ENCODE measurements at places on chromosomes 7 and 10. TPM values are rescaled to one million over a fixed set of nuclear protein-coding genes. Genes with fewer than 3 reads are reported as not detected.

DNA sequence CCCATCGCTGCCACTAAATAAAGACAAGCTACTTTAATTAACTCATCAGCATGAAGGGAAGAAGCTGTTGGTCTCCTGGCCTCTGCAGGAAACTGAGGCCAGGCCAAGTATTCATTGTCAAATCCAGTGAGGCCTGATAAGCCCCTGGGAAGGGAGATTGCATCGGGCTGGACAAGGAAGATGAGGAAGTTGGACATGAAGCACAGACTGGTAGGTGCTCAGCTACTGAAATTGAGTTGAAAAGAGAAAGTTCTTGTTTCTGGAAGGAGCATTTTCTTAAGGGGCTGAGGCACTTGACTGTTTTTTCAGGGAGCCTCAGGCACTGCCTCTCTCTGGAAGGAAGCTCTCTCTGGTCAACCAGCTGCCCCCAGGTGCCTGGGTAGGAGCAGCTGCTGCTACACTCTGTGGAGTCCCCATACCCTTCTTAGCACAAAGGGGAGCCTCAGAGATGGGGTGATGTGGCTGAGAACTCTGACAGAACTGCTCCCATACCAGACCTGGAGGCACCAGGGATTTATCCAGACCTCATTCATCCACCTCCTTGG lies 90.3 kb upstream of the IKZF1 start:
- H3K27me3 ChIP-seq = no peaks in the 10 kb centered on the region
- no peak overlapping the region for H3K27ac ChIP-seq
- H3K4me1 ChIP-seq = no peaks in the 10 kb centered on the region
- H3K4me3 ChIP-seq = no peak overlapping the region
- H3K36me3 ChIP-seq = no peaks in the 10 kb centered on the region

- no peak for DNase-seq
- no peaks in the 10 kb centered on the region for H3K4me1 ChIP-seq
- H3K36me3 ChIP-seq = no peaks in the 10 kb centered on the region
- no peak overlapping the region for H3K27ac ChIP-seq
- no peak overlapping the region for H3K4me3 ChIP-seq
Observed at GRCh38 chr7:91653286-91653685, 227.2 kb downstream of the MTERF1 start.

DNA sequence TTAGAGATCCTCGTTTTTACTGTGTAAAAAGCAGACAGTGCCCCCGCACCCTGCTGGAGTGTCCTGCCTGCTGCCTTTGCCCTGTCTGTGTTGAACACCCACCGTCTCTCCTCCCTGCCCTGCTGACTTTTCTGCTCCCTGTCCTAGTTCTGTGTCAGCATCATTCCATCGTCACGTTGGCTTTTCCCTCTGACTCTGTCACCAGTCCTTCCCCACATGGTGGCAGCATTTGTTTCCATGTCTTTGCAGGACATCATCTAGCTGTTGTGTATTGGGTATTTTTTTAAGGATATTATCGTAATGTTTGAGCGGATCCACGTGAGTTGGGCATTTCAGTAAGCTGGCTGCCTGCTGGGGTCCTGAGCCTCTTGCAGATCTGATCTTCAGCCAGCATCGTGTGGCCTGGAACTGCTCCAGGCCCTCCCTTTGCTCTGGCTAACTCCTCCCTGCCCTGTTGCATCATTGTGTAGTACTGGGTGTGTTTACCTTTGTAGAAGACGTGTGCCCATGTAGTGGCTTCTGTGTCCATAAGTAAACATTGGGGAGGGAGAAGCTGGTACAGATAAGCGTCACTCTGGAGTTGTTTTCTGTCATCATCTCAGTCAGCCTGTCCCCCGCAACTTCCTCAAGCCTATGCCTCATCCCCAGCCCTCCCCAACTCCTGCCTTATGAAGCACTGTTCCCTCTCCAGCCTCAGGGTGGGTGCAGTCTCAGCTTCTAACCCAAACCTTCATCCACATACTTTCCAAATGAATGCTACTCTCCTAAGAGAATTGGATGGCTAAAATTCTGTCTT lies 44.3 kb downstream of the TRRAP start:
- H3K27me3 ChIP-seq = no peaks in the 10 kb centered on the region
- H3K36me3 ChIP-seq = peaks cover 31% of the 10 kb centered on the region
- H3K27ac ChIP-seq = no peak overlapping the region
- DNase-seq = peak; percentile 22
- H3K4me3 ChIP-seq = no peak overlapping the region
- no peaks in the 10 kb centered on the region for H3K4me1 ChIP-seq

DNA sequence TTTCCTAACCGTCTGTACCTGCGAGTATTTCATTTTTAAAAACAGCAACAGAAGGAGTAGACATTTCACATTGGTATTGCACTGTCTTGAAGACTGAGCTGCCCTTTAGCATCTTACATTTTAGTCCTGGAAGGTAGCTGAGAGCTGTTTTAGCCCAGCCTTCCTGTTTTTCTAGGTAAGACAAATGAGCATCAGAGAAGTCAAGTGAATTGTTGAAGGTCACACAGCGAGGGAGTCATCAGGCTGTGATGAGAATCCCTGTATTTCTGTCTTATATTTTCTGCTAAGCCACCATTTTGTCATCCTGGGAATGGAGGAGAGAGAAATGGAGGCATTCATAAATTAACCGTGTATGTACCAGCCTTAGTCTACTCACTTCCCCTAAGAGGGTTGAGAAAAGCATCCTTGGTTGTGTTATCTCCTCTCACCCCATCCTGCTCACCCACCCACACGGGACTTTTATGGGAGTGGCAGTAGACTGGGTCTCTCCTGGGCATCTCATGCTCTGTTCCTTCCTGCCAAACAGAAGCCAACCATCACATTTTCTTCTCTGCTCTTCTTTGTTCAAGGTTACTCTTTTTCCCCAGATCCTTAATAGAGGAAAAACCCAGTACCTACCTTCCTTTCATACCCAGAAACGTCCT lies 8.5 kb downstream of the RBM20 start:
- no peaks in the 10 kb centered on the region for H3K36me3 ChIP-seq
- no peaks in the 10 kb centered on the region for H3K27me3 ChIP-seq
- H3K27ac ChIP-seq = no peak overlapping the region
- no peak for DNase-seq
- no peaks in the 10 kb centered on the region for H3K4me1 ChIP-seq

DNA sequence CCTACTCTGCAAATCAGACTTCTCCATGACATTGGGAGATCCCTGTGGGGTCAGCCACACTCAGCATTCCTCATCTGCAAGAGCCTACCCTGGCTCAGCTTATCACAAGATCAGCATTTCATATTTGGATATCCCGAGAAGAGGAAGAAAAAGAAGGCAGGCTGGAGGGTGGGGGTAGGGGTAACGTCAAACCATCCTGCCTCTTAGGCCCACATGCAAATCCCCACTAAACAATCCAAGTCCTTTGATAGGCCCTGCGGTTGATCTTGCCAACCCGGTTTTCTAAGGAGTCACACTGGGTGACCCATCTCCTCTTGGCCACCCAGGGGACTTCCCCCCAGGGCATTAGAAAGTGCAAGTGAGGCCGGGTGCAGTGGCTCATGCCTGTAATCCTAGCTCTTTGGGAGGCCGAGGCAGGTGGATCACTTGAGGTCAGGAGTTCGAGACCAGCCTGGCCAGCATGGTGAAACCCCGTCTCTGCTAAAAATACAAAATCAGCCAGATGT lies 128.0 kb upstream of the CALN1 start:
- H3K4me1 ChIP-seq = no peaks in the 10 kb centered on the region
- no peaks in the 10 kb centered on the region for H3K36me3 ChIP-seq
- DNase-seq = no peak
- H3K27me3 ChIP-seq = no peaks in the 10 kb centered on the region

- H3K4me1 ChIP-seq = no peaks in the 10 kb centered on the region
- no peak overlapping the region for H3K4me3 ChIP-seq
- no peaks in the 10 kb centered on the region for H3K36me3 ChIP-seq
- H3K27ac ChIP-seq = no peak overlapping the region
- H3K27me3 ChIP-seq = no peaks in the 10 kb centered on the region
Observed at GRCh38 chr7:148060724-148061123, 529.8 kb upstream of the C7orf33 start.

DNA sequence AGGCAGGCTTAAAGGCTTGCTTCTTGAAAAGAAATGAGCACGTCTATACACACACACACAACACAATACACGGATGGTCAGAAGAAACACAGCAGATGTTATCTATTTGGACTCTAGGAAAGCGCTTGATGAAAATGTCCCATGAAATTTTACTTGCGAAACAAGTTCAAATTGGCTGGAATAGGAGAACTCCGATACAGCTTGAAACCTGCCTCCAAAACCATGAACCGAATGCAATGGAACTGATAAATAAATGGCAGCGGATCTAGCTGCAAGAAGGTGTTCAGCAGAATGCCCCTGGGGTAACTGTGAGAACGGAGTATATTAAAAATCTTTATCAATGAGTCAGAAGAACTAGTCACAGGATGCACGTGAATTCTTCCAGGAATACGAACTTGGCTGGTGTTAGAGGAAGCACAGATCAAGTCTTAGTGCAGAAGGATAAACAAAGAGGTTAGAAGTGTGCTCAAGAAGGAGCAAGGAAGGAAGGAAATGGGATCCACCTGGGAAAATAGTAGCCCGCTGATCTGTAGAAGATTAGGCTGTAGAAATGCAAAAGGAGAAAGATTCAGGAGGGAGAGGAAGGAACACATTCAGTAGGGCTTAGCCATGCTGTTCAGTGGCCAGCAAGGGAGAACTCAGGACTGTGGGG lies 142.0 kb upstream of the PRKCQ start:
- no peak overlapping the region for H3K27ac ChIP-seq
- peaks cover 8% of the 10 kb centered on the region for H3K27me3 ChIP-seq
- no peak for DNase-seq
- no peak overlapping the region for H3K4me3 ChIP-seq

DNA sequence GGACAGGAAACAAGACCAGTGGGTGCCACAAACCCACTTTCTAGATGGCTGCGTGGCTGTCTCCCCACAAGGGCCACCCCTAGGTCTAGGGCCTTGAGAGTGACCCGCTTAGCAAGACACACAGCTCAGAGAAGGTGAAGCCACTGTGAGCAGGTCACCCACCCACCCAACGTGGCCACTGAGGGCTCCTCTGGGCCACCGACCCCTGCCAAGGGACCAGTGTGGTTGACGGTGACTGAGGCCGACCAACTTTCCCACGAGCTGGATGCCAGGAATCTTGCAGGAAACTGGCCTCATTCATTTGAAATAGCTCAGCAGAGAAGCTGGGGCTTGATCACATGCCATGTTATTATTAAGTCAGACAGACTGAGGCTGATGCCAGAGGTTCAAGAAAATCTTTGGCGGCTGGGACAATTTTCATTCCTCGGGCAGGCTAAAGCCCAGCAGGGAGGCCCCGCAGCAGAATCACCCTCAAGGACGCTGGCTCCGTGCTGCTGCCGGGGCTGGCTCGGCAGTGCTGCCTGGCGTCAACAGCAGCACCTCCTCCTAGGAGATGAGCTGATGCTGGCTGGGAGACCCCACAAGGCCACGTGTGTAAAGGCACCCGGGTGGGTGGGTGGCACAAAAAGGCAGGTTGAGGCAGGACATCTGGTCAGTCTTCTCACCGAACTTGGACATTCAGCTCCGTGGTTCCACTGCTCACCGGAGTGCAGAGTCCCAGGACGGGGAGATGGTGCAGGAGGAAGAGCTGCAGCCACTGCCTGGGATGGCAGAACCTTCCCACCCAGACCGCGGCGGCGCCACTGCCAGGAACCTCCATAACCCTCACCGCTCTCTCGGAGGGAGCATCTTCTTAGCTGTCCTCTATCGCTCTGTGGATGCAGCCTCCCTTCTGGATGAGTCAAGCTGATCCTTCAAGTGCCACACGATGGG lies 57.8 kb downstream of the ZRANB1 start:
- H3K36me3 ChIP-seq = peaks cover 7% of the 10 kb centered on the region
- peak; percentile 64 for DNase-seq
- peak overlapping the region; percentile 52 for H3K27ac ChIP-seq
- no peaks in the 10 kb centered on the region for H3K27me3 ChIP-seq
- peaks cover 34% of the 10 kb centered on the region for H3K4me1 ChIP-seq

DNA sequence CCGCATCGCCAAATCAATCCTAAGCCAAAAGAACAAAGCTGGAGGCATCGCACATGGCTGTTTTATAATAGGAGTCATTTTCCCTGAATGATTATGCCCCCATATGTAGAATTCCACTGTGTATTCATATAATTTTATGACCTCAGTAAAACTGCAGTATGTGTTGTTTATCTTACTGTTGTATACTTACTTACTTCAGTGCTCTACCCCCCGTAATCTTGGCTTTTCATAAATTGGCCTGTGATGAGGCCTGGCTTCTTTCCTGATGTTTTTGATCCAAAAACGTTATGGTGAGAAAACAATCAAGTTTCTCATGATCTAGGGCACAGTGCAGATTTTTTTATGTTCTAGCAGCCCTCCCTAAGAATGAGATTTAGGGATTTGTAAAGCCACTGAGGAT lies 306.4 kb upstream of the FZD1 start:
- no peak overlapping the region for H3K27ac ChIP-seq
- DNase-seq = no peak

GRCh38 chr10:78160591-78160990 lies 126.9 kb downstream of the RPS24 start:
- no peaks in the 10 kb centered on the region for H3K4me1 ChIP-seq
- H3K27ac ChIP-seq = no peak overlapping the region
- no peaks in the 10 kb centered on the region for H3K27me3 ChIP-seq

- no peak for DNase-seq
- no peak overlapping the region for H3K4me3 ChIP-seq
- H3K36me3 ChIP-seq = peaks cover 13% of the 10 kb centered on the region
- H3K27me3 ChIP-seq = no peaks in the 10 kb centered on the region
Observed at GRCh38 chr7:67309764-67310549, 313.3 kb downstream of the TYW1 start.

DNA sequence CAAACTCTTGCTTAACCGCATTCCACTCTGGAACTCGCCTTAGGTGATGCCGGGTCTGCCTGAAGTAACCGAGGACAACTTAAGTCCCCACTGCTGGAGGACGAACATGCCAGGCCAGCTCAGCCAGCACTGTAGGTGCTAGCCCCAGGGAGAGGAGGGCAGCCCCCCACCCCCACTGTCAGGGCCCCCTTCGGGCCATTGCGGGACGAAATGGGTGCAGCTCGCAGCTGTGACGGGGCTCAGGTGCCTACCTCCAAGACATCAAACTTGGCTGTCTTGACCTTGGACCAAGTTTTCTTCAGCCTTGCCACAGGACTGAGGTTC lies 60.4 kb downstream of the CSGALNACT2 start:
- H3K4me1 ChIP-seq = peaks cover 11% of the 10 kb centered on the region
- no peak for DNase-seq
- H3K36me3 ChIP-seq = no peaks in the 10 kb centered on the region
- H3K27ac ChIP-seq = no peak overlapping the region

DNA sequence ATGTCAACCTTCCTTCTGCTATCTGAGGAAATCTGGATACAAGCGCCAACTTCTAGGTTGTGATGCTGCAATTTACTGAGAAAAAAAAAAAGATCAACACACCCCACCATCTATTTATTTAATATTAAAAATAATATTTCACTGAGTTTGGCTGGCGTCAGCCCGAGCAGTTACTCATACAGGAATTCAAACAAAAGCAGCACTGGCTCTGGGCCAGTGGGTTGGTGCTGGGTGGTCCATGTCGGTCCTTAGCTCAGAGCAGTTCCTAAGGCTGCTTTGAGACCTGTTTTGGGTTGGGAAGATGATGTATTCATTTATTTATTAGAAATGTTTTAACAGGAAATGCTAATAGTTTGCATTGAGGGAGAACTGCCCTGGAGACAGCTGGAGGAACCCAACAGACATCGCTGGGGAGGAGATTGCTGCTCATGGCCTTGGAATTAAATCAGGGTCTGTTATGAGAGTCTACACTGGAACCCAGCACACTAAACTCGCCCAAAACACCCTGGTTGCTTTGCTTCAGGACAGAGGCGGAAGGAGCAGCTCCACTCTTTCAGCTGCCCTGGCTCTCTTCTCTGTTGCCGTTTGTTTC lies 36.3 kb upstream of the GOT1 start:
- no peaks in the 10 kb centered on the region for H3K36me3 ChIP-seq
- H3K4me1 ChIP-seq = no peaks in the 10 kb centered on the region
- H3K27me3 ChIP-seq = no peaks in the 10 kb centered on the region

The ADCY1 gene
- 7.6 TPM for total RNA-seq

The COL28A1 gene
- 13.8 TPM for total RNA-seq

The AOC1 gene
- not detected for total RNA-seq

The MOGAT3 gene
- not detected for total RNA-seq

The PPP1R17 gene
- not detected for total RNA-seq

All from body of pancreas (tissue), 4 donors.